Left colon (tissue), 2 donors: ENCODE measurements at places on chromosomes 16 and 17. TPM values are rescaled to one million over a fixed set of nuclear protein-coding genes. Genes with fewer than 3 reads are reported as not detected.

- DNase-seq, result no peak
These were observed 1.7 kb upstream of the CBX4 start for GRCh38 chr17:79840989-79841286.

GRCh38 chr16:27550582-27550920 lies 607 bp downstream of the KATNIP start:
- DNase-seq, result no peak

DNA sequence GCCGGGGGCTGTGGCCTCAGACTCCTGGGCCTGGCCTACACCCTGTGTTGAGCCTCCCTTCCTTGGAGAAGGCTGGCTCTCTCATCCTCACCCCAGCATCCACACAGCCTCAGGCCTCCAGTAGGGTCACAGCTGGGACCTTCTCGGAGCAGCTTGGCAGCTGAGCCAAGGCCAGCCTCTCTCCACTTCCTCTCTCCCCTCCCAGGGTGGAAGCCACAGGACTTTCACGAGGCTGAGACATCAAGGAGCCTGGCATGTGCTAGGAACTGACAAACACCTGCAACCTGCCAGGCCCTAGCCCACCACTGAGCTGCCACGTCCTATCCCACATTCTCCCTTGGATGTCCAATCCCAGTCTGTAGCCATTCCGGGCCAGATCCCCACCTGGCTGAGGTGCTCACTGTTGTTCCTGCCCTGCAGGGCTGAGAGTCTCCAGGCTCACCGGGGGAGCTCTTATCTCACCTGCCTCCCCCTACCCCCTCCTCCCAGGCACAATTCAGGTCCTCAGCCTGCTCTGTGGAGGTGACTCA lies 3.1 kb downstream of the MMP15 start:
- peak; percentile 25 for DNase-seq

- peak; percentile 69 for DNase-seq
These were observed 4.4 kb downstream of the SNAI3 start for GRCh38 chr16:88681709-88682451.

DNA sequence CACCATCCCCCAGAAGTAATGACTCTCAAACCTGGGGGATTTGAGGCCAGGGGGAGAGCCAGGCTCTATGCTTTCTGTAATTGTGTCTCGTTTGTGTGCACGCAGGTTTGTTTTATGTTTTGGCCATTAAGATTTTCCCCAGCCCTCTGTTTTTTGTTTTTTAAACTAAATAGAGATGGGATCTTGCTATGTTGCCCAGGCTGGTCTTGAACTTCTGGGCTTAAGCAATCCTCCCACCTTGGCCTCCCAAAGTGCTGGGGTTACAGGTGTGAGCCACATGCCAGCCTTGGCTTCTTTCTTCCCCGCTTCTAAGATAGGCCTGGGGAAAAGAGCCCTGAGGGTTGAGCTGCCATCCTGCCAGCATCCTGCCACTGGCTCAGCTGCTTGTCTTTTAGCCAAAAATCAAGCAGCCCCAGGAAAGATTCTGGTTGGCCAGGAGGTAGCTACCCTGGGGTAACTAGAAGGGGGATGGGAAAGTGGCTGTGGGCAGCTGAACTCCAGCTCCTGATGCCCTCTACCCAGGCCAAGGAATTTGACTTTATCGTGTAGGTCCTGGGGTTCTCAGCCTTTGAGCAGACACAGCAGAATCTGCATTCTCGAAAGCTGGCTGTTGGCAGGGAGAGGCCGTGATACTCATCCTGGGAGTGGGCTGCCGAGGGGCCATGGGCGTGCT lies 18.4 kb downstream of the KDM8 start:
- no peak for DNase-seq

CLEC18B gene
- total RNA-seq, result 1.6 TPM

ANKRD40CL gene
- 63.4 TPM for total RNA-seq

CLEC19A gene
- not detected for total RNA-seq

NME3 gene
- 59.5 TPM for total RNA-seq

KRT33A gene
- total RNA-seq, result not detected
